ENCODE measurements at places on chromosomes 11 and 22.
A peak's percentile ranks its signal among the peaks of the same experiment; 100 is the strongest.

GRCh38 chr11:61569701-61570100 lies 11.2 kb downstream of the SYT7 start:
- ATAC-seq = no peak

GRCh38 chr11:2369320-2369719 lies 7.8 kb upstream of the CD81 start:
- ATAC-seq = peak; percentile 27

DNA sequence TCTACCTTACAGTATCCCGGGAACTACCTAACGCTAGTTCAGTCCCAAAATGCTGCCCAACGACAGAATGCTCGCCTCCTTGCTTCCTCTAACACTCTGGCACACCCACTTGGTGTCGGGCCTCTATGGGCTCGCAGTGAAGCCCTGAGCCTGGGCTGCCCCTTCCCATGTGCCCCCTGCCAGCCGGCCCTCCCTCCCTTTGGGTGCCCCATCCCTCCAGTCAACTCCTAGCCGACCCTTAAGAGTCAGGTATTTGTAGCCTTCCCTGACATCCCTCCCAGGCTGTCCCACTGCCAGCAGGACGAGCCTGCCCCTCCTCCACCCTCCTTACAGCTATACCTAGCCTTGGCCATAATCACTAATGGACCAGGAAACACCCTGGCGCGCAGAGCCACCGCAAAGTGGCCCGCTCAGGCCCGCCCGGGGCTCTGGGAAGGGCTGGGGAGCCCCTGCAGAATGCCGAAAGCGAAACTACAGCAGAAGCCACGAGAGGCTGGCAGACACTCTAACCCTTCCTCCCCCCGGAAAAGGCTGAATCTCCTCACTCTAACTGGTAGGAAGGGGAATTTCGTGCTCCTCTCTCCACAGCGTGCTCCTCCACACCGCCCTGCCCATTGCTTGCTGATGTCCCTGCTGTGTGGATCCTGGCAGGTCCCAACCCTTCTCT lies 8.2 kb downstream of the CBX7 start:
- peak; percentile 60 for ATAC-seq

DNA sequence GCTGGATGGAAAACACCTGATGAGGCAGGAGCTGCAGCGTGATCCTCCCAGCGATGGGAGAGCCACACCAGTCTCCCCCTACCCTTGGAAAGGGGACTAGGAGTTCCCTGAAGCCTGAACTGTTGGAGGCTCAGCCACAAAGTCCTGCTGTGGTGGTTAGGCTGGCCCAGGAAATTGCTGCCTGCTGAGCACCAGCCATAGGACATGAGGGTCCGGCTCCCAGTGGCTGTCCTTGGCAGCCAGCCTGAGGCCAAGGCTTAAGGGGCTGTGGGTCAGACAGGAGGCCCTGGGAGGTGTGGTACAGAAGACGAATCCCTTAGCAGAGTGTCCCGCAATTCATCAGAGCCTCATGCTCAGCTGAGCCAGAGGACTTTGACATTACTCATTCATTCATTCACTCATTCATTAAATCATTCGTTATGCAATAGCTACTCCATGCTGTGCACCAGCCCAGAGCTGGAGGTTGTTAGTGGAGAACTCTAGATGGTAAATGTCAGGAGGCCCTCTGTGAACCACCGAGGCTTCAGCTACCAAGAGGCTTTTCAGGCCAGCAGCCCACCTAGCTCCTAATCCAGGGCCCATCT lies 14.4 kb upstream of the SEC14L4 start:
- ATAC-seq = no peak

- ATAC-seq = no peak
These were observed 766.3 kb upstream of the RAG2 start for GRCh38 chr11:37364246-37364839.
